CD4-positive, CD25-positive, alpha-beta regulatory T cell (primary cell): ENCODE measurements at places on chromosomes 7 and 10.

DNA sequence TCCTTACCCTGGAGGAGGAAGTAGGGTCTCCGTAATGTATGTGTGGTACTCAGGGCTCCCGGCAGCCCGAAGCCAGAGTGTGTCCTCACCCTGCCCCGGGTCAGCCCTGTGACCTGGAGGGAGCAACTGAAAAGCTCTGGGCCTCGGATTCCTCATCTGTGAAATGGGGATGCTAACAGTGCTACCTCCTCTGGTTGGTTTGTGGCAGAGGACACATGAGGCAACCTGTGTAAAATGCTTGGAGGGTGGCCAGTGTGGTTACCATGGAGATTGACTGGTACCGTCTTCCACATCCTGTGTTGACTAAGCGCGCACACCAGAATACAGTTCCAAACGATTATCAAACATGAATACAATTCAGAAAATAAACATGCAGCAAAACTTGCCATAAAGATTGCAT lies 163.8 kb upstream of the KLF6 start:
- H3K27ac ChIP-seq, result peak overlapping the region; percentile 51
- DNase-seq, result peak; percentile 55
- H3K27me3 ChIP-seq, result no peaks in the 10 kb centered on the region
- peaks cover 34% of the 10 kb centered on the region for H3K4me1 ChIP-seq

- H3K4me1 ChIP-seq, result no peaks in the 10 kb centered on the region
- H3K36me3 ChIP-seq, result no peaks in the 10 kb centered on the region
- H3K4me3 ChIP-seq, result no peak overlapping the region
- H3K27ac ChIP-seq, result no peak overlapping the region
These were observed 612.9 kb downstream of the PTPRN2 start for GRCh38 chr7:157974678-157975230.

DNA sequence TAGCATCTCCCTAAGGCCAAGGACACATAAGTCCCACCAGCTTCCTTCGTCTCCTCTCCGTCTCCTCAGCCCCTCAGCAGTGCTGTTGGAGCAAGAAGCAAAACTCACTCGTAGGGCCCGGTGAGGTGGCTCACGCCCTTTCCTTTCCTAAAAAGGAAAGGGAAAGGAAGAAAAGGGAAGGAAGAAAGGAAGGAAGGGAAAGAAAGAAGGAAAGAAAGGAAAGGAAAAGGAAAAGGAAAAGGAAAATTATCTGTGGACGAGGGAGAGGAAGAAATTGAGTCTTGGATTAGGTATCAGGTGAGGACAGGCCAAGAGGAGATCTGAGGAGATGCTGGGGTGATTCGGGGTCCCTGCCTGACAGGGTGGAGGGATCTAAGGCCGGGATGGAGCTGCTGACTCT lies 3.1 kb upstream of the ZNF316 start:
- H3K27ac ChIP-seq, result no peak overlapping the region
- H3K4me3 ChIP-seq, result no peak overlapping the region
- no peak for DNase-seq
- peaks cover 15% of the 10 kb centered on the region for H3K4me1 ChIP-seq

DNA sequence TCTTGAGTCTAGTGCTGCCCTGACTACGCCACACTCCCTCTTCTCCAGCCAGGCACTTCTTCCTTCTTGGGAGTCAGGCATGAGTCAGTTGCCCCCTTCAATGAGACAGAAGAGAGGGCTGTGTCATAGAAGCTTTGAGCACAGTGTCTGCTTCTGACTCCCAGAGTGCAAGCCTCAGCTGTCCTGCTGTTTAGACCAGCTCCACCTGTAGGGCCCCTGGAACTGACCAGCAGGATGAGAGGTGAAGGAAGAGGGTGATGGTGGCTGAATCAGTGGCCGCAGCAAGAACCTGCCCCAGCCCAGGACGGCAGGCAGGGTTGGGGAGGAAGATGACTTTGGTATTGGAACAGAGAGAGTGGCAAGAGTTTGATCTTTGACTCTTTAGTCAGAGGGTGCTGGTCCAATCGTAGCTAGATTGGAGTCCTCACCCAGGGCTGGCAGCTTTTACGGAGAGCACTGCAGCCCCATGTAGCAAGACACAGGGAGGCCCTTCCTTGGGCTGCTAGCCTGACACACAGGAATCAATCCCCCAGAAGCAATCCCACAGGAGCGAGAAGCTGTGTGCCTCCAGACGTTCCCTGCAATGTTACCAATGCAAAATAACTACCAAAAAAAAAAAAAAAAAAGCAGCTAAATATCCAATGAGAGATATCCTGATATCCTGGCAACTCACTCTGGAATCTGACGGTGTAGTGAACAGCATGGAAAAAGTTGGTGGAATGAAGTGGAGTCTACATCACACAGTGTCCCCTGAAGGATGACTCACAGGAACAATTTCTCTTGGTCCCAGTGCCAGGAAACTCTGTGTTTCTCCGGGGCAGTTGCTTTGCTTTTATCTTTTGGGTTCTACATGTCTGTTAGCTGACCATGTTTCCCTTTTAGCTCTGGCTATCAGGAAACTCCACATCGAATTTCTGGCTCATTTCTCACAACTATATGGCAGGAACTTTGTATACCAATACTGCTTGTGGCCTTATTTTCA lies 6.9 kb downstream of the C10orf62 start:
- H3K36me3 ChIP-seq, result no peaks in the 10 kb centered on the region
- H3K27me3 ChIP-seq, result no peaks in the 10 kb centered on the region
- DNase-seq, result no peak
- no peak overlapping the region for H3K27ac ChIP-seq
- no peak overlapping the region for H3K4me3 ChIP-seq

DNA sequence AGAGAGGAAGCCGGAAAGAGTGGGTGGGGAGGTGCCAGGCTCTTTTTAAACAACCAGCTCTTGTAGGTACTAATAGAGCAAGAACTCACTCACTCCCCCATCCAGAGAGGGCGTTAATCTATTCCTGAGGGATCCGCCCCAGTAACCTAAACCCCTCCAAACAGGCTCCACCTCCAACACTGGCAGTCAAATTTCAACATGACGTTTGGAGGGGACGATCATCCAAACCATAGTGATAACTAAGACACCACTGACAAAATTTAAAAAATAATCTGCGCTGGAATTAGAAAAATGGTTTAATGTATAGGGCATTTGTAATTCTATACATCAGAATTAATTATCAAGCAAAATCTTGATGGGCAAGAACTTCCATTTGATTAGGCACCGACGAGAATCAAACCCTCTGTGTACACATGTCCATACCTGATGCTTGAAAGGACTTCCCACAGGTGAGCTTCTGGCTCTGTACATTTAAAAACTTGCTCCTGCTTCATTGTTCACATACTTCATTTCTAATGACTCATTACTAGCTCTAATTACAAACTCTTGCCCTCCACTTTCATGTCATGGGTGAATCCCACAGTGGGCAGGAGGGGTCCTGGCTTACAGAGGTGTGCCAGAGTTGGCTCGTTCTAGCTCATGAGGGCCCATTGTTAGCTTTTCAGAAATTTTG lies 20.6 kb upstream of the KDM7A start:
- no peaks in the 10 kb centered on the region for H3K36me3 ChIP-seq
- no peak overlapping the region for H3K4me3 ChIP-seq
- H3K27me3 ChIP-seq, result no peaks in the 10 kb centered on the region
- H3K4me1 ChIP-seq, result no peaks in the 10 kb centered on the region

GRCh38 chr7:36925207-36925606 lies 200.9 kb upstream of the AOAH start:
- no peak for DNase-seq
- no peaks in the 10 kb centered on the region for H3K27me3 ChIP-seq
- peaks cover 5% of the 10 kb centered on the region for H3K36me3 ChIP-seq
- no peak overlapping the region for H3K27ac ChIP-seq
- H3K4me1 ChIP-seq, result no peaks in the 10 kb centered on the region

- no peaks in the 10 kb centered on the region for H3K36me3 ChIP-seq
- H3K27ac ChIP-seq, result no peak overlapping the region
- no peak for DNase-seq
- H3K4me1 ChIP-seq, result no peaks in the 10 kb centered on the region
These were observed 17.0 kb downstream of the CDK14 start for GRCh38 chr7:90613088-90613498.

GRCh38 chr7:124912972-124913371 lies 16.7 kb downstream of the POT1 start:
- no peaks in the 10 kb centered on the region for H3K27me3 ChIP-seq
- H3K4me1 ChIP-seq, result no peaks in the 10 kb centered on the region
- DNase-seq, result no peak
- no peak overlapping the region for H3K4me3 ChIP-seq
- peaks cover 9% of the 10 kb centered on the region for H3K36me3 ChIP-seq

DNA sequence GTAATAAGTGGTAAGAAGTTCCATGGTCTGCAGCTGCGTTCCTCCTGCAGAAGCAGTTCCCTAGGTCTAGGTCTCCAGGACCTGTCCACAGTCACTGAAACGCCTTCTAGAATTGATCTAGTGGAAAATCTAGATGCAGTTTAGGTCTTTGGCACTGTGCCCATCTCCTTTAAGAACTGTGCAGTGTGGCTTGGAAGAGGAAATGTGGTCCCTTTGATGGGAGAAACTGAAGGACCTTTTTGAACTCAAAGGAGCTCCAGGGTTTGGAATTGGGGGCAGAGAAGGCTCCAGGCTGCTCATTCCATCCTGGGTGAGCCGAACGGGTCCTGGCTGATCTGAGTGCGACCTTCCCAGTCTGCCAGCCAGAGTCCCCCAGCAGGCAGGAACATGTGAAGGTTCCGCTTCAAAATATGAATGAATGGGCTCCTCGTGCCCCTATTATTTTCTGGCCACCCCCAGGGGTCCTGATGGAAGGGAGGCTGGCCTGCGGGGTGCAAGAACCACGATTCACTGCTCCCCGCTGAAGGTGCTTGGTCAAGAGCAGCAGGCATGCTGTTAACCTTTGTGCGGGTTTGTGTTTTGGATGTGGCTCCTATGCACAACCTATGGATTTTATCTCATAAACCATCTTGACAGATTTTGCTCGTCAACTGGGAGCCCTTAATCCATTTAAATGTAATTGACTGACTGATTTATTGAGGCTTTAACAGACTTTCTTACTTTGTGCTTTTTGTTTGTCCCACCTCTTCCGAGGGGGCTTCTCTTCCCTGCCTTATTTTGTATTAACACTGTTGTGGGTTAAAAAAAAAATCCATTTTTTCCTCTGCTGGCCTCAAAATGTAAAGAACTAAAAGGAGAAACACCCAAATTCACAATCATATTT lies 36.7 kb downstream of the ZNF467 start:
- H3K4me1 ChIP-seq, result peaks cover 1% of the 10 kb centered on the region
- no peak overlapping the region for H3K4me3 ChIP-seq
- H3K27ac ChIP-seq, result no peak overlapping the region
- H3K27me3 ChIP-seq, result peaks cover 14% of the 10 kb centered on the region
- peaks cover 2% of the 10 kb centered on the region for H3K36me3 ChIP-seq
- DNase-seq, result no peak

GRCh38 chr7:82534684-82535083 lies 91.1 kb upstream of the CACNA2D1 start:
- H3K27me3 ChIP-seq, result no peaks in the 10 kb centered on the region
- no peak for DNase-seq
- H3K27ac ChIP-seq, result no peak overlapping the region
- H3K36me3 ChIP-seq, result no peaks in the 10 kb centered on the region
- no peaks in the 10 kb centered on the region for H3K4me1 ChIP-seq
- no peak overlapping the region for H3K4me3 ChIP-seq

DNA sequence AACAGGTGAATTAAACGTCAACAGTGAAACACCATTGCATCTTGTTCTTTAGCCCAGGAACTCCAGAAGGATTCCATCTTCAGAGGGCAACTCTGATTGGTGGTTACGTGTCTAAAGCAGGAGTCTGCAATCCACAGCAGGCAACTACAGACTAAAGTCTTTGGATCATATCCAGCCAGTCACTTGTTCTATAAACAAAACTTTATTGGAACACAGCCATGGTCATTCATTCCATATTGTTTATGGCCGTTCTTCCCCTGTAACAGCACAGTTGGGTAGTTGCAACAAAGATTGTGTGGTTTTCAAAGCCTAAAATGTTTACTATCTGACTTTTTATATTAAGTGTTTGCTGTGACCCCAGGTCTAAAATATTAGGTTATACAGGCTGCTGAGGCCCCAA lies 94.7 kb upstream of the IMMP2L start:
- H3K4me3 ChIP-seq, result no peak overlapping the region
- H3K4me1 ChIP-seq, result no peaks in the 10 kb centered on the region
- no peaks in the 10 kb centered on the region for H3K27me3 ChIP-seq
- H3K36me3 ChIP-seq, result no peaks in the 10 kb centered on the region
- no peak for DNase-seq

- H3K36me3 ChIP-seq, result no peaks in the 10 kb centered on the region
- DNase-seq, result no peak
- H3K27ac ChIP-seq, result no peak overlapping the region
These were observed 16.0 kb downstream of the BMPER start for GRCh38 chr7:33921216-33921938.

GRCh38 chr10:90790422-90790821 lies 67.4 kb downstream of the HTR7 start:
- no peak overlapping the region for H3K4me3 ChIP-seq
- H3K27ac ChIP-seq, result no peak overlapping the region
- no peaks in the 10 kb centered on the region for H3K36me3 ChIP-seq
- H3K27me3 ChIP-seq, result no peaks in the 10 kb centered on the region
- H3K4me1 ChIP-seq, result no peaks in the 10 kb centered on the region
- DNase-seq, result no peak

DNA sequence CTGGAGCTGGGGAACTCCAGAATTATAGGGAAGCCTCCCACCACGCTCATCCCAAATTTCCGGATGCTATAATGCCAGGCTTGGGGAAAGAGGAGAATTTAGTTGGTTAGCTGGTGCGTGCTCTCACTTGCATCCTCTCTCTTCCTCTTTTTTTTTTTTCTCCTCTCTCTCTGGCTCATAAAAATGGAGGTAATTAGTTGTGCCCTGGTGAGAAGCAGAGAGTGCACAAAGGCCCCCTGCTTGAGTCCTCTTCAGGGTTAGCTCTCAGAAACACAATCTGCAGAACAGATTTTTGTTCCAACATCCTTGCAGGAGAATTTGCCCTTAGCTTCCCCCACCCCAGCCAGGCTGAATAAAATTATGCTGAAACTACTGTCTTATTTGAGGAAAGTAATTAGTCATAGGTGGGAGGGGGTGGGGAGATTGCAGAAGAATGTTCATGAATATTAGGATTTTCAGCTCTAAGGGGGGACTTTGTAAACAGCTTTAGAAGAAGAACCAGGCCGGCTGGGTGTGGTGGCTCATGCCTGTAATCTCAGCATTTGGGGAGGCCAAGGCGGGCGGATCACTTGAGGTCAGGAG lies 7.6 kb downstream of the SERPINE1 start:
- H3K36me3 ChIP-seq, result no peaks in the 10 kb centered on the region
- no peak overlapping the region for H3K27ac ChIP-seq
- no peak overlapping the region for H3K4me3 ChIP-seq
- H3K4me1 ChIP-seq, result peaks cover 6% of the 10 kb centered on the region
- DNase-seq, result no peak

DNA sequence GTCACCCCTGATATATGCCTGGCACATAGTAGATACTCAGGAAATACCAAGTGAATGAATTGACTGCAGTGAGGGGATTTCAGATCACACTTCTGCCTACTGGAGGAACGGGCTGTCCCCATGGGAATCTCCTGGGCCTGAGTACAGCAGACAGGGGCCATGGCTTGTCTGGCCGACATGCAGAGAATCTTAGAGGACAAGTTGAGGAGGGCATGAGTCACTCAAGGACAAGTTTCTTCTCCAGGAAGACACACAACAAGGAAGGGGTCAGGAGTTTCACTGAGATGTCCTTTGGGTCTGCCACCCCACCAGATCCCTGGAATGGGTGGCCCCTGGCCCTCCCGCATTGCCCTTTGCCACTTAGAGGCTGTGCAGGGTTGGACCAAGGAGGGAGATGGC lies 20.7 kb downstream of the PLPP4 start:
- peaks cover 2% of the 10 kb centered on the region for H3K27me3 ChIP-seq
- no peaks in the 10 kb centered on the region for H3K36me3 ChIP-seq
- H3K27ac ChIP-seq, result no peak overlapping the region
- H3K4me1 ChIP-seq, result no peaks in the 10 kb centered on the region

- no peak overlapping the region for H3K4me3 ChIP-seq
- DNase-seq, result no peak
- H3K27me3 ChIP-seq, result peaks cover 4% of the 10 kb centered on the region
- no peaks in the 10 kb centered on the region for H3K4me1 ChIP-seq
- no peaks in the 10 kb centered on the region for H3K36me3 ChIP-seq
These were observed 516.4 kb downstream of the RPS24 start for GRCh38 chr10:78550090-78550489.
